ENCODE measurements at places on chromosomes 7 and 10.

DNA sequence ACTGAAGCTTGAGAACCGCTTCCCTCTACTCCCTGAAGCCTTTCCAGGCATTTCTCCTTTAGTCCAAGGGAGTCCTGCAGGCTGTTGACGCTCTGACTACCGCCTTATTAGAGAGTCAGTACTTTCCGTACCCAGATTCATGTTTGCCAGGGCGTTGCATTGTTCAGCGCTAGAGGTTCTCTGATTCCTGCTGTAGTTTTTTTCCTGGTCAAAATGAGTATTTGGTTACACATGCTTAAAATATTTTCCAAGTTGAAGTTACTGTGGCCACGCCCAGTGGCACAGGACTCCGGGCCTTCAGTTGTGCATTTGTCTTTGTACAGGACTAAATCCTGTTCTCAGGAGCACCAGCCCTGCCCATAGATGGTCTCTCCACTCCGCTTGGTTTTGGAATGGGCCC lies 7.9 kb downstream of the MTURN start:
- no peak for DNase-seq

DNA sequence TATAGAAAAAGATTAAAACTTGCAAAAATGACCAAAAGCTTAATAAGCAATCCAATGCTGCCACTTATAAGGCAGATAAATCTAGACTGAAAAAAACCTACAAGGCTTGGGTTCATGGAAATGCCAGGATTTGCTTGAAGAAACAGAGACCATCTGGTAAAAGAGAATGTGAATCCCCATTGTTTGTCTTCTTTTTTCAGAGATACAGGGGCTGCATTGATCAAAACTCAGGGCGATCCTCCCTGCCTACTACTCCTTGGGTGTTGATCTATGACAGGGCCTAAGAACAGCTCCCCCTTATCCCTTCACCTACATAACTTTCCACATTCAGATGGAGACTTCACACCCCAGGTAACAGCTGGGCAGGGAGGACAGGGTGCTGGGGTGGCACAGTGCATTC lies 3.3 kb upstream of the TSGA13 start:
- no peak for DNase-seq

- DNase-seq: no peak
These were observed 13.9 kb upstream of the LANCL2 start for GRCh38 chr7:55351263-55351662.

DNA sequence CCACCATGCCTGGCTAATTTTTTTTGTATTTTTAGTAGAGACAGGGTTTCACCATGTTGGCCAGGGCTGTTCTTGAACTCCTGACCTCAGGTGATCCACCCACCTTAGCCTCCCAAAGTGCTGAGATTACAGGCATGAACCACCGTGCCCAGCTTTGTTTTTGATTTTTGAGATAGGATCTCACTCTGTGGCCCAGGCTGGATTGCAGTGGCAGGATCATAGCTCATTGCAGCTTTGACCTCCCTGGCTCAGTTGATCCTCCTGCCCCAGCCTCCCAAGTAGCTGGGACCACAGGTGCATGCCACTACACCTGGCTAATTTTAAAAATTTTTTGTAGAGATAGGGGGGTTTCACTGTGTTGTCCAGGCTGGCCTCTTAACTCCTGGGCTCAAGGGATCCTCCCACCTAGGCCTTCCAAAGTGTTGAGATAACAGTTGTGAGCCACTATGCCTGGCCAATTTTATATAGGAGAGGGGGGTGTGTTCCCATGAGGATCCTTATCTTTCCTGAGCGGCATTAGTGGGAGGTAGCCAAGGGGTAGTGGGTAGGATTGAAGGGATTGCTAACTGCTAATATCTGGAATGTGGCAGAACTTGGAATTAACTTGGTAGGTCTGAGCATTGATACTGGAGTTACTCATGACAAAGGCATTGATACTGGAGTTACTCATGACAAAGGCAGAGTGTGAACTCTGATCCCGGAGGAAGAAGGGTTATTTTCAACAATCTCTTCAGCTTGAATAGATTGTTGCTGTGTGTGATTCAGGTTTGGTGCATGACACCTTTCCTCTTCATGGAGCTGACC lies 1.0 kb upstream of the NOLC1 start:
- DNase-seq: no peak

GRCh38 chr10:31399171-31399570 lies 80.2 kb downstream of the ZEB1 start:
- DNase-seq: no peak

Measured in NCI-H2081 treated with DMSO at 0.1 percent for 48 hours (cell line).